ENCODE measurements at places on chromosomes 6 and 20. TPM values are rescaled to one million over a fixed set of nuclear protein-coding genes. Genes with fewer than 3 reads are reported as not detected.

DNA sequence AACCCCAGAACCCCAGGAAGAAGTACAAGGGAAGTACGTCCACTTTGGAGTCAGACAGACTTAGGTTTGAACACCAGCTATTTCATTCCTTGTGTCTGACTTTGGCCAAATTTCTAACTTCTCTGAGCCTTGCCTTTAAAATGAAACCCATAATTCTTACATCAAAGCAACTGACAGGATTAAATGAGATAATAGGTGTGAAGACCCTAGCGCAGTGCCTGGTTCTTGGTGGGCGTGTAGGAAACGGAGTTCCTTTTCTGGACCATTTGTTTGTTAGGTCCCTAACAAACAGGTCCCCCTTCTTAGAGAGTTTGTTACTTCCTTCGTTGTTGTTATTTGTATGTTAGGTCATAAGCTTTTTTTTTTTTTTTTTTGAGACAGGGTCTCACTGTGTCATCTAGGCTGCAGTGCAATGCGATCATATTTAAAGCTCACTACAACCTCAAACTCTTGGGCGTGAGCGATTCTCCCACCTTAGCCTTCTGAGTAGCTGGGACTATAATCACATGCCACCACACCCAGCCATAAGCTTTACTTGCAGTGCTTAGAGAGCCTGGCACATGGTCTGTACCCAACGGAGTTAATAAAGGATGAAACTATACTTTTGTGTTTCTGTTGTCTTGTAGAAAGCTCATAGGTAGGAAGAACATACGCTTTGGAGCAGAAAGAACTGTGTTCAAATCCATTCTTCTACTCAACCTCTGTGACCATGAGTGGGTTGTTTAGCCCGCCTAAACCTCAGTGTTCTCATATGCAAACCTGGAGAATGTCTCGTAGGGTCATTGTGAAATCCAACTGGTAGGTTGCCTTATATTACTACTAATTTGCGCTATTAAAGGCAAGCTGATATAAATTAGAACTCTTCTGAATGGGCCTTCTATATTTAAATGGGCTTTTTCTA lies 21.8 kb upstream of the MROH8 start:
- DNase-seq, result no peak

GRCh38 chr20:37426106-37426505 lies 80.2 kb downstream of the SRC start:
- DNase-seq, result no peak

DNA sequence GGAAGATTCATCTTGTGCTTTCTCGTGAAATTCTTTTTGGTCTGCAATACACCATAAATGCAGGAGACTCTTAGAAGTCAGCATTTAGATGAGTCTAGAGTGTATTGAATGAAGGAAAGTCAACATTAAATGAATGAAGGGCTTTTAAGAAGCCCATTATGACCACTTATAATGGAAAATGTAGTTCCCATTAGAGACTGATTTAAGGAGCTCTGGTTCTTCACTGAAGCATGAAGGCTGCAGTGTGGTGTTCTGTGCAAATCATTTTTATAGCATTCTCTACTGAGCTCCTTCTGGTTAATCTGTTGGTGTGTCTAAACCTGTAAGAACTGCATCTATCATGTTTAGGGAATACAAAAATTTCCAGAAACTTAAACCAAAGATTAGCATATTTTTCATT lies 19.7 kb downstream of the NCOA7 start:
- no peak for DNase-seq

The RGS19 gene
- total RNA-seq, result 7.4 TPM

The GPR63 gene
- 0.95 TPM for total RNA-seq

DNA sequence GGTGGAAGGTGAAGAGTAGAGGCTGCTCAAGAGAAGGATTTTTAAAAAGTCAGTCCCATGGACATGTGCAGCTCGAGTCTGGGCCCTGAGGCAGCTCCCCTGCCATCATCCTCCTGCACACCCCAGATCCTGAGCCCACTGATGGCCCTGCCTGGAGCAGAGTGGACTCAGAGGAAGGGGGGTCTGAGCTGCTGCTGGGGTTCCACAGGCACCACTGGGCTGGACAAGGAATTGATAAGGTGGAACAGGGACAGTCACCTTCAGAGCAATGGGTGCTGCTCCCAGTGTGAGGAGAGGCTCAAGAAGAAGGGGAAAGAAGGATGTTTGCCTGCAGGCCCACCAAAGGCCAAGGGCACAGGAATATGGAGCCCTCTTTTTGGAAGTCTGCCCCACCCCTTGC lies 6.2 kb downstream of the ULBP2 start:
- no peak for DNase-seq

The ELMO2 gene
- 37.3 TPM for total RNA-seq

The CLPSL2 gene
- total RNA-seq, result not detected

The GGTLC1 gene
- total RNA-seq, result not detected

The SMOC2 gene
- total RNA-seq, result 8.5 TPM

DNA sequence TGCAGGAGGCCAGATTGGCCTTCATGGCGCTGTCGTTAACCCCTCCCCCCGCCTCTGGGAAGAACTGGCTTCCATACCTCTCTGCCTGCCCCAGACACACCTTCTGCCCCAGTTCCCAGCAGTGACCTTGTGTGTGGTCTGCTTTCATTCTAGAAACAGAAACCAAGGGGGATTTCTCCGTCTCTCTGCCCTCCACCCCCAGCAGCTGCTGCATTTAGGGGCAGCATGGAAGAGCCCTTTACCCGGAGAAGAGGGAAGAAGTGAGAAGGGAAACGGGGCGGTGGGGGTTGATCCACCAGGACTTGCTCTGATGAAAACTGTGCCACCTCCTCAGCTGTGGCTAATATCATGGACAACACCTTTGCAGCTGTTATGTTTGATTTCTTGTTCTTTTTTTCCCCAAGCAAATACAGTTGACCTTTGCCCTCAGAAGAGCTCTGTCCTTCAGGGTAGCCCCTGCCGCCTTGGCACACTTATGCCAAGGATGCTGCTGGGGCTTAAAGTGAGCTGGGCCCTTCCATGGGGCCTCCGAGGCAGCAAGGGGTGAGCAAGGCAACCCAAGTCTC lies 6.1 kb downstream of the GLP1R start:
- no peak for DNase-seq

The RSPO3 gene
- 1.1 TPM for total RNA-seq

- no peak for DNase-seq
These were observed 74.0 kb upstream of the EYA2 start for GRCh38 chr20:46820682-46821081.

The RBPJL gene
- total RNA-seq, result not detected

The CD93 gene
- total RNA-seq, result 22.3 TPM

- no peak for DNase-seq
These were observed 188.5 kb upstream of the SNX9 start for GRCh38 chr6:157634546-157634945.

DNA sequence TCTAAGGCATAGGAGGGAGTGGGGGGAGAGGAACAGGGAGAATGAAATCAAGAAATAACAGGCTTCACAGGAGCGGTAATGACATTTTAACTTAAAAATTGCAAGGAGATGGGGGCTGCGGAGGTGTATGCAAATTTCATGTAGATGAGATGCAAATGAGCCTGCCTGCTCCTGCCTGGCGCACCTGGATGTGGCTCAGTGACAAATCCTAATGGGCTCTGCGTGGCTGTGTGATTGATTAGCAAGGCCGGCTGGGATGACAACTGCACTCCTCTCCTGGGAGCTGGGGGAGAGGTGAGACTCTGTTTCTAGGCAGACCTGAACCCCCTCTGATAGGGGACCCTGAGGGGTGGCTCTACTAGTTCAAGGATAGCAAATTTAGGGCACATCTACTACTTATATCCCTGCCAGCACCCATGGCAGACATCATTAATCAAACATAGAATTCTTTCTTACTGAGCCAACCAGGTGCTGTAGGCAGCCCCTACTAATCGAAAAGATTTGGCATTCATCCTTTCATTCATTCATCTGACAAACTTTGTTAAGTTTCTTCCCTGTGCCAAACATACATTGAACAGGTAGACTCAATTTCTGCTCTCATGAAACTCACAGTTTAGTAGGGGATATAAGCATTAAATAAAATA lies 38.4 kb upstream of the TGM2 start:
- no peak for DNase-seq

- DNase-seq, result no peak
These were observed 8.1 kb upstream of the DLGAP4 start for GRCh38 chr20:36298061-36298460.

Measured in esophagus squamous epithelium (tissue), 5 donors.